ENCODE measurements at places on chromosomes 6 and 20. TPM values are rescaled to one million over a fixed set of nuclear protein-coding genes. Genes with fewer than 3 reads are reported as not detected.

Gene WFDC5
- 5.2 TPM for total RNA-seq

GRCh38 chr6:81753711-81754577, 1.5 kb upstream of the TENT5A start:
- DNase-seq = peak; percentile 76

DNA sequence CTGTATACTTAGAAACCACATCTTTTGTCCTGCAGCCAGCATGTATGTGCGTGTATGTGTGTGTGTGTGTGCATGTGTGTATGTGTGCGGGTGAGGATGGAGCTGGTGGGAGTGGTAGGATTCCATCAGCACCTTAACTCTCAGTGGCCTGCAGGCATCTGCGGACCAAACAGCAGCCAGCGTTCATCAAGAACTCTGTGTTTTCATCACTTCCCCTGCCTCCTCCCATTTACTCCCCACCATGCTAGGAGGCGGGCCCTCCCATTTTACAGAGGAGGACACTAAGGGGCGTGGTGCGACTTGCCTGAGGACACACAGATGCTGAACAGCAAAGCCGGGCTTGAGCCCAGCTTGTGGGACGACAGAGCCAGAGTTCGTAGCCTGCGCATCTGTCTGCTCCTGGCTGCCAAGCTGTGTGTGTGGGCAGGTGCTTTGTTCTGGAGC, 8.9 kb downstream of the VSTM2L start:
- peak; percentile 64 for DNase-seq

GRCh38 chr6:21935561-21936028, 342.0 kb downstream of the SOX4 start:
- no peak for DNase-seq

GRCh38 chr6:149751239-149751638, 1.7 kb downstream of the PCMT1 start:
- no peak for DNase-seq

DNA sequence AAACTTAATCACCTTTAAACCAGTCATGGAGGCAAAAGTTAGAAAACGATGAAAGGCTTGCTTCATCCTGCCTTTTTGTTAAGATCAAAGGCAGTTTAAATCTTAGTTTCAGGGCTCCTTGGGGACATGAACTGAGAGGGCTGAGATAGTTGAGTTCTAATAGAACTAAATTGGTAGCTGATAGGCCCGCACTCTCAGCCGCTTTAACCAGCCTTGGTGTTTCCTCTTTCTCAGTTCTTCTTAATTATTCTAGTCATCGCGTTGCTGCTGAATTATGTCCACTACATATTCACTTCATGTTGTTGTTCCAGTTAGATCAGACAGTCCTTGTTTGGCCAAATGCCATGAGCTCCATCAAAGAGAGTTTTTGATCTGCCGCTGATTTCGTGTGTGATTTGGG, 72.5 kb downstream of the ANKS1A start:
- no peak for DNase-seq

- no peak for DNase-seq
Measured at GRCh38 chr6:111461860-111462259, 21.2 kb downstream of the REV3L start.

All from skin of body (tissue), 3 donors.